Naive thymus-derived CD4-positive, alpha-beta T cell (primary cell): ENCODE measurements at places on chromosomes 7 and 10. TPM values are rescaled to one million over a fixed set of nuclear protein-coding genes. Genes with fewer than 3 reads are reported as not detected.

GRCh38 chr7:149414745-149415390 lies 46.0 kb downstream of the ZNF777 start:
- H3K27me3 ChIP-seq = no peaks in the 10 kb centered on the region
- peak; percentile 45 for DNase-seq
- no peaks in the 10 kb centered on the region for H3K4me1 ChIP-seq
- H3K36me3 ChIP-seq = no peaks in the 10 kb centered on the region

- H3K27ac ChIP-seq = no peak overlapping the region
- H3K4me1 ChIP-seq = no peaks in the 10 kb centered on the region
- no peak overlapping the region for H3K4me3 ChIP-seq
- no peak for DNase-seq
Observed at GRCh38 chr7:137674551-137675409, 172.0 kb downstream of the DGKI start.

GRCh38 chr10:58326967-58327381 lies 7.8 kb upstream of the UBE2D1 start:
- DNase-seq = no peak
- H3K27me3 ChIP-seq = no peaks in the 10 kb centered on the region
- no peaks in the 10 kb centered on the region for H3K4me1 ChIP-seq
- no peaks in the 10 kb centered on the region for H3K36me3 ChIP-seq
- no peak overlapping the region for H3K27ac ChIP-seq

Gene CAMK2B
- polyA plus RNA-seq = not detected

Gene EXOC6
- 6.0 TPM for polyA plus RNA-seq

DNA sequence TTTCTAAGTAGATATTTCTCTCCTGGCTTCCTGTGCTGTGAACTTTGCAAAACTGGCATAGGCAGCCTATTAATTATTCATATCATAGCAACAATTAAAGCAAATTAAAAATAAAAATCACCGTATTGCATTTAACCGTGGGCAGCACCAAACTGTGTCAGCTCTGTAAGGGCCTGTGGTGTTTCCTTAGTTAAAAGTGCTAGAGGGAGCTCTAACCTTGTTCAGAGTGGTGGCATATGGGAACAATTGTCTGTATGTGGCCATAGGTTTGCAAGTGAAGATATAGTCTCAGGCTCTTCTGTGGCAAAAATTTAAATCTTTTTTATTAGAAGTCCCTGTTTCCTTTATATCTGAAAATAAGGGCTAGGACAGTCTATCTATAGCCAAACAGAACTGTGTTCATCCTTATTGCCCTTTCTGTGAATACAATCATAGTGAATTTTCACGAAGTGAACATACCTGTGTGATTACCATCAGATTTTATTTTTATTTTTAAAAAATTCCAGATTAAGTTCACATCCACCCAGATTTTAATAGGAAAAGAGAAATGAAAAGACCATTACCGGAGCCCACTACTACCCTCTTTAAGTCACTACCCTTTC lies 92.6 kb downstream of the POLL start:
- H3K4me1 ChIP-seq = no peaks in the 10 kb centered on the region
- H3K4me3 ChIP-seq = no peak overlapping the region
- no peaks in the 10 kb centered on the region for H3K27me3 ChIP-seq
- DNase-seq = no peak

Gene HOXA9
- polyA plus RNA-seq = not detected

- H3K27ac ChIP-seq = no peak overlapping the region
- no peaks in the 10 kb centered on the region for H3K4me1 ChIP-seq
- H3K36me3 ChIP-seq = no peaks in the 10 kb centered on the region
- H3K4me3 ChIP-seq = no peak overlapping the region
- peak; percentile 66 for DNase-seq
- no peaks in the 10 kb centered on the region for H3K27me3 ChIP-seq
Observed at GRCh38 chr7:786472-787255, 45.6 kb upstream of the SUN1 start.

GRCh38 chr7:30548845-30549244 lies 44.2 kb upstream of the GGCT start:
- no peak overlapping the region for H3K4me3 ChIP-seq
- no peak overlapping the region for H3K27ac ChIP-seq
- no peaks in the 10 kb centered on the region for H3K4me1 ChIP-seq
- H3K36me3 ChIP-seq = peaks cover 15% of the 10 kb centered on the region
- DNase-seq = no peak

Gene AKR1E2
- 3.6 TPM for polyA plus RNA-seq

DNA sequence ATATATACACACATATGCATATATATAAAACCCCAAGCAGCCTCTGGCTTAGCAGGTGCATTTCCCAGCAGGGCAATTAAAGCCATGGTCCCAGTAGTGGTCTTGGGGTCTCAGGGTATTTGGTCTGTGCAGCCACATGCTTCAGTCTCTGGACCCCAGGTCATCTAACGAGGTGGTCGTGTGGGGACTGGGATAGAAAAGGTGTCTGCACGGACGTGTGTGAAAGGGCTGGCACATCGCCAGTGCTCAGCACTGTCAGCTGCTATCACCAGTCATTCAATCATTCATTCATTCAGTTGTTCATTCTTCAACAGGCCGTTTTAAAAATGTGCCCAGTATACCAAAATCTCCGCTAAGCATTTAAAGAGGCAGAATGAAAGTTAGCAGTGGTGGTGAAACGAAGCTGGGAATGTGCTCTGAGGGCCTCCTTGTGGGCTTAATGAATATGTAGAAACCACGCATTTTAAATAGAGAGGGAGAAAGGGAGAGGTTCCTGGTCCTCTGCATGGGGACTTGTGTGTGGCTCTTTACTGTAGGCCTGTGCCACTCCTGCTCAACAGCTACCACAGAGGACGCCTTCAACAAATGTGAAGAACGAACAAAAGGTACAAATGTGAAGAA lies 170.4 kb downstream of the EGFR start:
- no peaks in the 10 kb centered on the region for H3K27me3 ChIP-seq
- H3K27ac ChIP-seq = no peak overlapping the region
- H3K4me3 ChIP-seq = no peak overlapping the region
- H3K4me1 ChIP-seq = no peaks in the 10 kb centered on the region
- DNase-seq = no peak

DNA sequence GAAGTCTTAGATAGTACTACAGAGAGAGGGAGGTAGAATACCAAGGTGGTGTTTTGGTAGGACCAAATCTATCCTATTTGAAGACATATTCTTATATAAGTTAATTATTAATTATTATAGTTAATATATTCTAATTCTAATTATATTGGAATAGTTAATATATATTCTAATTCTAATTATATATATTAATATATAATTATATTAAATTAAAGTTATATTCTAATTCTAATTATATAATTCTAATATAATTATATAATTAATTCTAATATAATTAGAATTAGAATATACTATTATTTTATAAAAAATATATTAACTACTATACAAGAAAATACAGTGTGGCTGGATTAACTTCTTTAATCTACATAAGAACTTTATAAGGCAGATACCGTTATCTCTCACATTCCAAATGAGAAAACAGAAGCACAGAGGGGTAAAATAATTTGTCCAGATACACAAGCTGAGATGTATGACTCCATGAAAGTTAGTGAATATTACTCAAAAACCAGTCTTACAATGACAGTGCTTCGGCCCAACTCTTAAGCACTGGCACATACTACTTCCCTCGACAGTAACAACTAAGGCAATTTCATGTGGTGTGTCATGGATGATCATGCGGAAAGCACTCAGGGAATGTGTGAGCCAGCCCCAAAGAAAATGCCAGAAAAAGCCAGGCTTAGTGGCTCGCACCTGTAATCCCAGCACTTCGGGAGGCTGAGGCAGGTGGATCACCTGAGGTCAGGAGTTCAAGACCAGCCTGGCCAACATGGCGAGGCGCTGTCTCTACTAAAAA lies 42.6 kb downstream of the TYW1B start:
- H3K4me1 ChIP-seq = no peaks in the 10 kb centered on the region
- no peak for DNase-seq
- H3K4me3 ChIP-seq = no peak overlapping the region
- no peak overlapping the region for H3K27ac ChIP-seq
- H3K27me3 ChIP-seq = no peaks in the 10 kb centered on the region
- H3K36me3 ChIP-seq = no peaks in the 10 kb centered on the region

- peaks cover 4% of the 10 kb centered on the region for H3K36me3 ChIP-seq
- no peaks in the 10 kb centered on the region for H3K4me1 ChIP-seq
- no peak overlapping the region for H3K27ac ChIP-seq
- no peaks in the 10 kb centered on the region for H3K27me3 ChIP-seq
- no peak overlapping the region for H3K4me3 ChIP-seq
Observed at GRCh38 chr7:37425498-37425897, 23.2 kb downstream of the ELMO1 start.

- H3K27ac ChIP-seq = no peak overlapping the region
- H3K4me1 ChIP-seq = no peaks in the 10 kb centered on the region
- H3K27me3 ChIP-seq = no peaks in the 10 kb centered on the region
- H3K4me3 ChIP-seq = no peak overlapping the region
- DNase-seq = no peak
Observed at GRCh38 chr7:115306586-115306985, 384.7 kb downstream of the MDFIC start.

Gene BRAT1
- polyA plus RNA-seq = 23.4 TPM

Gene C7orf57
- polyA plus RNA-seq = 0.13 TPM

Gene GHRHR
- polyA plus RNA-seq = not detected

Gene NEUROG3
- not detected for polyA plus RNA-seq

DNA sequence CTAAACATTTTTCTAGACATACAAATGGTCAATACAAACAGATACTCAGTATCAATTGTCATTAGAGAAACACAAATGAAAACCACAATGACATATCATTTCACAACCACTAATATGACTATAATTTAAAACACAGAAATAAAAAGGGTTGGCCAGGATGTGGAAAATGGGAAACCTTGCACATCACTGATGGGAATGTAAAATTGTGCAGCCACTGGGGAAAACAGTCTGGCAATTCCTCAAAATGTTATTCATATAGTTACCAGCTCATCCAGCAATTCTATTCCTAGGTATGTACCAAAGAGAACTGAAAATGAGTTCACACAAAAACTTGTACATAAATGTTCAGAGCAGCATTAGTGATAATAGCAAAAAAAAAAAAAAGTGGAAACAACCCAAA lies 106.1 kb upstream of the LRRTM3 start:
- H3K4me1 ChIP-seq = no peaks in the 10 kb centered on the region
- no peaks in the 10 kb centered on the region for H3K27me3 ChIP-seq
- no peaks in the 10 kb centered on the region for H3K36me3 ChIP-seq
- DNase-seq = no peak
- H3K4me3 ChIP-seq = no peak overlapping the region
- no peak overlapping the region for H3K27ac ChIP-seq

DNA sequence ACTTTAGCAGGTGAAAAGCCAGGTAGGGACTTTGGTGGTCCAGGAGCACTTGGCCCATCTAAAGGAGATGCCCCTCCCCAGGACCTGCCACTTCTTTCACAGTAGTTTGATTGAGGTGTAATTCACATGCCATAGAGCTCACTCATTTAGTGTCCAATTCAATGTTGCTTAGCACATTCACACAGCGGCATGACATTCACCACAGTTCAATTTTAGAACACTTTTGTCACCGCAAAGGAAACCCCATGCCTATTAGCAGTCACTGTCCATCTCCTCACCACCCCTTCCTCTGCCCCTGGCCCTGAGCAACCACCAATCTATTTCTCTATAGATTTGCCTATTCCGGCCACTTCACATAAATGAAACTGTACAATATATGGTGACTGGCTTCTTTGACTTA lies 211.6 kb upstream of the ZMIZ1 start:
- no peaks in the 10 kb centered on the region for H3K36me3 ChIP-seq
- no peaks in the 10 kb centered on the region for H3K4me1 ChIP-seq
- DNase-seq = no peak

Gene GARIN1A
- not detected for polyA plus RNA-seq

Gene SFRP4
- not detected for polyA plus RNA-seq

GRCh38 chr10:26679588-26679987 lies 17.9 kb upstream of the PDSS1 start:
- no peak overlapping the region for H3K4me3 ChIP-seq
- H3K4me1 ChIP-seq = peaks cover 26% of the 10 kb centered on the region
- no peak for DNase-seq
- H3K27ac ChIP-seq = no peak overlapping the region

DNA sequence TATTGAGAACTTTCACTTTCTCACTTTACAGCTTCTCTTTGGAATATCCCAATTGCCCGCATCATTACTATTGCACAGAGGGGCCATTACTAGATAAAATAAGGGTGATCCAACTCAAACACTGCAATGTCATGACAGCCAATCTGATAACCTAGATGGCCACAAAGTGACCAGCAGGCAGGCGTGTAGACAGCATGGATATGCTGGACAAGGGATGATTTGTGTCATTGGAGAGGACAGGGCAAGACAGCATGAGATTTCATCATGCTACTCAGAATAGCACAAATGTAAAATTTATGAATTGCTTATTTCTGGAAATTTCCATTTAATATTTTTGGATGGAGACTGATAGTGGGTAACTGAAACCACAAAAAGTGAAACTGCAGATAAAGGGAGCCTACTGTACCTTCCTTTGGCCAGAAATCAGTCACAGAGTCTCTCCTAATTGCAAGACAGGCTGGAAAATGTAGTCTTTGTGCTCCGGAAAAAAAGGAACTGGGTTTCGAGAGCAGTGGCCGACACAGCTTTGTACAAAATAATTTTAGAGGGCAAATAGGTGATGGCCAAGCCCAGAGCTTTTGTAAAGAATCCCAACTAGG lies 6.1 kb upstream of the GSDME start:
- H3K36me3 ChIP-seq = no peaks in the 10 kb centered on the region
- H3K27me3 ChIP-seq = peaks cover 7% of the 10 kb centered on the region
- no peaks in the 10 kb centered on the region for H3K4me1 ChIP-seq
- H3K4me3 ChIP-seq = no peak overlapping the region

DNA sequence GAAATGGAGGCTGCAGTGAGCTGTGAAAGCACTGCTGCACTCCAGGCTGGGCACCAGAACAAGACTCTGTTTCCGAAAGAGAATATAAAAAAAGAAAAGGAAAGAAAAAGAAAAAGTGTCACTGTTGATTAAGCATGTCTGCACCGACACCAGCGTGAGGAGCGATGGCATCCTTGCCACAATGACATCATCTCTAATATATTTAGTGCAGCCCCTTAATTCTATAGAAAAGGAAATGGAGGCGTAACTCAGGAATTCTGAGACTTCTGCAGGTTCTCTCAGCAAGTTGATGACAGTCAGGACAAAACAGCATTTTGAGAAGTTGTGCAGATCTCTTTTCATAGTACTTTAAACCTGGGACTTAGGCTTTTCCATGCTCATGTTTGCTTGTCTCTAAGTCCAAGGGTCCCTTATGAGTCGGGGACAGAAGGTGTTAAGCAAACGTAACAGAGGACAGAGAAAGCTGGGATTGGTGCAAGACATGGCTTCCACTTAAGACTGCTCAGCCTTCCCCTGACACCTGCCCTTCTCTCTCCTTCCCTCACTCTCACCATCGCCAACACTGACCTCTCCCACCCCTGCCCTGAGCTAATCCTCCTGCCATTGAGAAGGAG lies 16.9 kb upstream of the ANKRD1 start:
- no peaks in the 10 kb centered on the region for H3K36me3 ChIP-seq
- H3K27me3 ChIP-seq = no peaks in the 10 kb centered on the region
- DNase-seq = no peak

Gene BMPER
- polyA plus RNA-seq = not detected

GRCh38 chr10:87093632-87094372 lies 841 bp downstream of the GLUD1 start:
- H3K36me3 ChIP-seq = no peaks in the 10 kb centered on the region
- peak overlapping the region; percentile 70 for H3K4me3 ChIP-seq
- DNase-seq = peak; percentile 51
- H3K27me3 ChIP-seq = no peaks in the 10 kb centered on the region
- peaks cover 27% of the 10 kb centered on the region for H3K4me1 ChIP-seq
- peak overlapping the region; percentile 85 for H3K27ac ChIP-seq
